ENCODE measurements at places on chromosomes 12 and 14. TPM values are rescaled to one million over a fixed set of nuclear protein-coding genes. Genes with fewer than 3 reads are reported as not detected.

DNA sequence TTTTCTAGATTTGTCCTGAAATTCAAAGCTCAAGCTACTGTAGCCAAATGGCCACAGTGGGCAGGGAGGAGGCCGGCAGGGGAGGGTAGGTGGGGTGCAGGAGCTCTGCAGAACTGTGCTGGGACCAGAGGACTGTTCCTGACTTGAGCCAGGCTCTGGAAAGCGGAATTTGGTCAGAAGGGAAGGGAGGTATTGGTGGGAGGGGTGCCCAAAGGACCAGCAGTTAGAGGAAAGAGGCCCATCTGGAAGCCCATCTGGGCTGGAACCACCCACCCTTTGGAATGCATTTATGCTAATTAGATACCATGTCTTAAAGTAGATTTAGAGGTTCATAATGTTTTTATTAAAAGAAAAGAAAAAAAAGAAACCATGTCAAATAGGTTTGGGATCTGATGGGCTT is 24.5 kb upstream of the JPH4 start:
- DNase-seq, result no peak

GRCh38 chr12:118120579-118121363 is 15.2 kb upstream of the PEBP1 start:
- peak; percentile 71 for DNase-seq

- DNase-seq, result peak; percentile 40
Measured at GRCh38 chr12:49706351-49707127, 666 bp downstream of the FMNL3 start.

DNA sequence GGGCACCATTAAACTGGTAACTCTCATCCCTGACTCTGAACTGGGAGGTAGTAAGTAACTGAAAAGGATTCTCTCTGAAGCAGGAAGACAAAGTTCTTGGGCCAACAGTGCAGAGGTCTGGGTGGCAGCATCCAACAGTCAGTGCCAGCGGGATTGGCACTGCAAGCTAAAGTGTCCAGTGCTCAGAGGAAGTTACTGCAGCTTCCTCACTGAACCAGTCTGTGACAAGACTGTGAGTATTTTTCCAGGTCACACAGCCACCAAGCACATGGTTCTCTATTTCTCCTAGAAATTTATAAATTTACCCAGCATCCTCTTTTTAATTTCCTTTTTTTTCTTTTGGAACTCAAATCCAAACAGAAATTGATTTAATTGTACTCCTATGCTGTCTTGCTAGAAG is 81.6 kb upstream of the FAR2 start:
- no peak for DNase-seq

DNA sequence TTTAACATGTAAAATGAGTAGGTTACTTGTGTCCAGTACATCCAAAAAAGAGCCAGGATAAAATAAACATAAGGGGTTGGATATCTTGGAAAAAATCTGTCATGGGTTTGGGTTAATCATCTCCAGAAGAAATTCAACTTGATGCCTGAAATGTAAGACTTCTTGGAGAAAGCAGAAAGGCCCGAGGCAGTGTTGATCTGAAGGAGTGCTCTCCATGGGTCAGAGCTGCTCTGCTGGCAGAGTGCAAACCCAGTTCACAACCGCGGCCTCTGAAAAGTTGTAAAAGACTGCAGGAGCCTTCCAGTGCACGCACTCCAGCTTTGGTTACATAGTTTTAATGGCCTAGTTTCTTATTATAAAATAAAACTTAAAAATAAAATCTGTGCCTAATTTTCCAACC is 97.3 kb upstream of the ALX1 start:
- DNase-seq, result no peak

GRCh38 chr14:51167587-51168214 is 72.3 kb upstream of the TMX1 start:
- DNase-seq, result no peak

DNA sequence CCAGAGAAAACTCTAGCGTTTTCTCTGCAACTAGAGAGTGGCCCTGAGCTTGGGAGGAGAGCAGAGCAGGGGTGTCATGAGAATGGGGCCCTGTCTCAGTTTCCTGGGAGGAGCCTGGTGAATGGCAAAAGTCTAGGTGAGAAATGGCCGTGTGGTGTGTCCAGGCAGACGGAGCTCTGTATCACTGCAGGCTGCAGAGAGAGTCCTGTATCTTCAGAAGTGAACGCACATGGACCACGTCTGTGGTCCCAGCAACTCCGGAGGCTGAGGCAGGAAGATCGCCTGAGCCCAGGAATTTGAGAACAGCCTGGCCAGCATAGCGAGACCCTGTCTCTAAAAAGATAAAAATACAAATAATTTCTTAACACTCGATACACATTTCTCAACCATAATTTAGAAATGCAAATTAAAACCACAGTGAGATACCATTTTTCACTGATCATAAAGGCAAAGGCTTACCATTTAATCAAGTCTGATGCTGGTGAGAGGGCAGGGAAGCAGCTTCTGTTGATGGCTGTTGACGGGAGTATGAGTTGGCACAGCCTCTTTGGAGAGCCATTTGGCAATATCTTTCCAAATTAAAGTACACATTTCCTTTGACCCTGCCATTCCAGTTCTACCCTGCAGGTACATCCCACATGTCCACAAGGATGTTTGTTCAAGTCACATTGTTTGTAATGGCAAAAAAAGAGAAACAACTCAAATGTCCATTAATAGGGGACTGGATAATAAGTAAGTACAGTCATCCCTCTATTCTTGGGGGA is 51.0 kb downstream of the NFKBIA start:
- DNase-seq, result no peak

- DNase-seq, result no peak
Measured at GRCh38 chr14:63896278-63896720, 43.5 kb downstream of the SYNE2 start.

DNA sequence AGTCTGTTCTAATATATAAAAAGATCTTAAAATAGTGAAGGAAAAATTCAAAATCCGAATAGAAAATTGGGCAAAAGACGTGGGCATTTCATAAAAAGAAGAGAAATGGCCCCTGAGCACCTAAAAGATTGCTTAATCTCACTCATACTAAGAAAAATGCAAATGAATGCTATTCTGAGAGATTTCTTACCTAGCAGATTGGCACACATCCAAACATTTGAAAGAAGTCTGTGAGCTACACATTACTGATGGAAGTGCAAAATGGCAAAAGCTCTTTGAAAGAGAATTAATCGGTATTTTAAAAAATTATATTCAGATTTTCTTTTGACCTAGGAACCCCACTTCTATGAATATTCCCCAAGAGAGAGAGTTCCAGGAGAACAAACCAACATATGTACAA is 280.4 kb upstream of the GARIN6 start:
- DNase-seq, result no peak

DNA sequence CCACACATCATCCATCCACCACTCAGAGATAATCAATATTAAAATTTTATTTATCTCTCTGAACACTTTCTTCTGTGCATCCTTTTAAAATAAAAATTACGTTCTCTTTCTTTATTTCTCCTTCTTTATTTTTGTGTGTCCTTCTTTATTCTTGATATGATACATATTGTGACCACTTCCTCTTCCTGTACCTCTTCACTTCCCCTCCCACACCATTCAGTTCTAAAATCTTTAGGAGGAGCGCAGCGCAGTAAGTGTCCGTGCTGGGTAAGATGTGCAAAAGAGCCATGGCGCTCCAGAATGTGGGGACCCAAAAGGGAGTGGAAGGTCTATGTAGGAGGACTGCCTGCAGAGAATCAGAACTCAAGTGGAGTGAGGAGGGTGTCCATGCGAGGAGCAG is 256.7 kb downstream of the ITPR2 start:
- DNase-seq, result no peak

CATSPERB gene
- not detected for total RNA-seq

TAS2R7 gene
- total RNA-seq, result 0.39 TPM

PITPNM2 gene
- 19.6 TPM for total RNA-seq

DNA sequence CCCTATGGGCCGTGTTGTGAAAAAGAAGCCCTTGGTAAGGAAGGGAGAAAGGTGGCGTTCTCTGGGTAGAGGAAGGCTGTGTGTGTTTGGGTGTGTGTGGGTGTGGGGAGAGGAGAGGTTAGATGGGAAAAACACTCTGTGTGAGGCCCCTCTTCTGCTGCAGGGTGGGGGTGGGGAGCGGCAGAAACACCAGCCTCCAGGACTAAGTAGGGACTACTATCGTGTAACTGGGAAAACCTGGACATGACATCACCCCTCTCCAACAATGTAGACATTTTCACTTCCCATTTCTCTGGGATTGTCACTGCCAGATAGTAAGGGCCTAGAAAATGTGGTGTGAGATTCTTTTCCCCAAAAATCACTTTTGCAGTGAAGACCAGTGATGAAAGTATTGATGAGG is 205.0 kb downstream of the NTF3 start:
- no peak for DNase-seq

- no peak for DNase-seq
Measured at GRCh38 chr12:58007875-58008274, 66.5 kb downstream of the ATP23 start.
